ENCODE measurements at places on chromosomes 4 and X.

DNA sequence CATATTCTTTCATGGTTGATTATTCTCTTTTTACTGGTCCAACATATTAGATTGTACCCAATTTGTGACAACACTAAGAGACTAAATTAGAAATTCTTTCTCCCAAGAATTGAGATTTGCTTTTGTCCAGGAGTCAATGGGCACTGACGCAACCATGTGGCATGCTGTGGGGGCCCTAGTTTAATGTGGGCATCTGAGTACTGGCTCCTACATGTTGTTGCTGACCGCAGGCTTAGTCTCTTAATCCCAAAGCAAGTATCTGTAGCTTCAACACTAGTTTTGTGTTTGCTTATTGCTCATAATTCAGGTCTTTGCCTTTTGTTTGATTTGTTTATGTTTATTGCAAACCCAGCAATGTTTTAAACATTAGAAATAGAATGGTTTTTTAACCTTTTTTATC lies 263.4 kb upstream of the NDST4 start:
- DNase-seq = no peak

GRCh38 chrX:123504630-123505270 lies 228.1 kb downstream of the THOC2 start:
- DNase-seq = no peak

DNA sequence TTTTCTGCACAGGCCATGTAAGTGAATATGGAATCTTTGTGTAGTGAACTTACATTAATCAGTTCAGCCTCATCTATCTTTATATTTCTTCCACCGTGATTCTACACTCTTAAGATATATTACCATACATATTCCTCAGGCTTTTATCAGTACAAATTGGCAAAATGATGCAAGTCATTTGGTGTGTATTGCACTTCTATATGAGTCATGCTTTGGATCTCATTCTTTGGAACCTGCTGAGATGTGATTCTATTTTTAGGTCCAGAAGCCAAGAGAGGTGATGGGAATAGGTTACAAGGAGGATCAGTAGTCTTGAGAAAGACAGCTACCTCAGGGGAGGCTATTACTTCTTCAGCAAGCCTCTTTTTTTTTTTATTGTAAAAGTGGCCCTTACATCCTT lies 204.4 kb downstream of the ZNF330 start:
- no peak for DNase-seq

DNA sequence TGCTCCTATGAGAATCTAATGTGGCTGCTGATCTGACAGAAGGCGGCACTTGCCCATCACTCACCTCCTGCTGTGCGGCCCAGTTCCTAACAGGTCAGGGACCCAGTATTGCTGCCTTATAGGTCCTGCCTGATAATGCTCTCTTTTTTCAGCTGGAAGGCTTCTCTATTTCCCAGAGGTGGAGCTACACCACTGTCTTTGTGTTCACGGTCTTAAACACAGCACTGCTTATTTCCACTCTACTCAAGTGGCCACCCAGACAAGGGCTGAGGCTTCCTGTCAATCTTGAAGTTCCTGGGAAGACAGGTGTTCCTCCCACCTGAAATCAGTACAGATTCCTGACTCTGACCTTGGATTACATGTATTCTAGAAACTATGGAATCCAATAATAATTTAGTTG lies 270.6 kb downstream of the NR3C2 start:
- DNase-seq = no peak

DNA sequence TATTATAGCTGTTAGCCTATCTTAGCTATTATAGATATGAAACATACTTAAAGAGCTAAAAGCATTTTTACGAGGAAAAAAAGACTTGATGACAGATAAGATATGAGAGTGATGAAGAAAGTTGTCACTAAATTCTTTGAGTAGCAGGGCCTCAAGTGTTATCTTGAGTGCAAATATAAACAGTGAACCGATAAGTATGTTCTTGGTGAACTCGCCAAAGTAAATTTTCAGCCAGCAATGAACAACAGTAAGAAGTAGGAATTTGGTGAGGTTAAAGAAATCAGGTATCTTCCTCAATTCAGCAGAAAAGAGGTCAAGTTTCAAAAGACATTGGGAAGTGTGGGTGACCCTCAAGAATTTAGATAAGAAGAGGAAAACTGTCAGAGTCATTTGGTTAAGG lies 471.8 kb upstream of the FTHL17 start:
- DNase-seq = no peak

DNA sequence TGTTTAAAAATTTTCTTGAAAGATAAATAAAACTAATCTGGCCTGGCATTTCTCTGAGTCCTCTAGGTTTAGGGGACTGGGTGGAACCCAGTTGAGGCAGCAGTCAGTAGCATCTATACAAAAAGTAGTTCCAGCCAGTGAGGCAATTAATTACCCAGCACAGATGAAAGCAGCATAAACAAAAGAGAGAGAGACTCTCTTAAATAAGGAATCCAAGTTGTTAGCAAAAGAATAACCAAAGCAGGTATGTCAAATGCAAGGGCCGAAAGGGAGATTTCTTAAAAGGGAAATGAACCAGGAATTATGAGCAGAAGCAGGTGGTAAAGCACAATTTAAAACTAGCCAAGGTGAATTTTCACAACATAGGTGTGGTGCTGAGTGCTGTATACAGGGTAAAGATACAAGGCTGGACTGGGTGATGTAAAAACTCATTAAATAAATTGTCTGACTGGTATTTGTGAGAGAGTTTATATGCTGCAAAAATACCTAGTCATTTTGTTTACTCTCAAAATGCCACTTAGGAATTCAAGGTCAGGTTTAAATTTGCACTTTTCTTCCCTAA lies 94.6 kb upstream of the GALNT7 start:
- DNase-seq = no peak

- no peak for DNase-seq
Measured at GRCh38 chr4:158865520-158866177, 96.8 kb downstream of the FNIP2 start.

GRCh38 chr4:75895744-75896314 lies 6.4 kb downstream of the PPEF2 start:
- no peak for DNase-seq

GRCh38 chr4:95289028-95289634 lies 259.6 kb downstream of the UNC5C start:
- no peak for DNase-seq

DNA sequence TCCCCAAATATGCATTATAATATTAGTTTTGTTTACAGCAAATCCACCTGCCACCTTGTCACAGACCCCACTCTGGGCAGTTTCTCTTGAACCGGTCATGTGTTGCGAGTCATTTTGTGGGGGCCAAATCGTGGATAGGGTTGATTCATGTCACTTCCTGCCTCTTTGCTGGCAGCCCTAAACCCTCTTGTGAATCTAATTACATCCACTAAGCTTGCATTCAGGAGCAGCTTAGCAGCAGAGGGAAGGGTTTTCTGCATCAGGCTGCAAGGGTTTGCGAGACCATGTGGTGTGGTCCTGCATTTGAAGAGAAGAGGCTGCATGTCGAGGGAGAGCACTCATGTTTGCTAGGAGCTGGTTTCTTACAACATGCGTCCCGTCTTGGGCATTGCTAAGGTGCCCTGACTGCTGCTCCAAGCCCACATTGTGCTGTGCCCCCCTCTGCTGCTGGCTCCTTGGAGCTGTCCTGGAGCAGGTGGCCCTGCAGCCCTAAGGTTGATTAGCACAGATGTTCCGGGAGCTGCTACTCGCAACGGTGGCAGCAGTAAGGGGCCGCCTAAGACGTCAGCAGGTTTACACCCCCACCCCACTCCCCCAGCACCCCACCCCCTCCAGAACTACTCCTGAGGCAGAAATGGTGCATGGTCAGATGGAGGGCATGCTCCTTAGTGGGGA lies 88.9 kb upstream of the CLDN34 start:
- DNase-seq = no peak

GRCh38 chrX:17056868-17057608 lies 110.6 kb downstream of the REPS2 start:
- no peak for DNase-seq

DNA sequence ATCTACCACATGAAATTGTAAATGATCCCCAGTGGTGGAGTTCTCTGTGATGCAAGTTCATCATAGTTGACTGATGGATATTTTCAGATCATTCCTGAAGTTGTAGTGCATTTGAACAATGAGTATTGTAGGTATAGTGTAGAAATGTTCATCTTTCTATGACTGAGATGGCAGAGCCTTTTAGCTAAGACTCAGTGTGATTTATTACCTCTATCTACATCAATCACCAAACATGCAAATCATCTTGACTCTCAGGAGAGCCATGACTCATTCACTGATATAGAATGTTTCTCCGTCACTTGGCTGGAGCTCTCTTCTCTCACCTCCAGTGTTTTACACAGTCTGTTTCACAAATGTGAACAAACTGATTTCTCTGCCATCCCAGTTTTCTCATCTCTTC lies 392.6 kb downstream of the IL1RAPL1 start:
- no peak for DNase-seq

- no peak for DNase-seq
Measured at GRCh38 chrX:100120956-100121355, 289.1 kb downstream of the PCDH19 start.

DNA sequence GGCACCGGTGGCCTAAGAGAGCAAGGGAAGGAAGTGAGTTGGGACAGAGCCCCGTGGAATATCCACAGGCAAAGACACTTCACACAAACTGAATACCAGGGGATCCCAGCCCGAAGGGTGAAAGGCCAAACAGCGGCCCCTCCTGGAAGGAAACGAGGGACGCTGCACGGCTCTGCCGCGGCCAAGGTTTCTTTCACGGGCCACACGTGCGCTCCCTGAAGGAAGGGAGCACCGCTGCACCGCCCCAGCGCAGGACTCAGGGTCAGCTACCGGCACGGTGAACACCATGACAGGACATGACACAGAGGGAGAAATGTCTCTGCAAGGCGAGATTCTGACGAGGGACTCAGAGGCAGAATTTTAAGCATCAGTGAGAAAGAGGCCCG lies 31.5 kb upstream of the GTPBP6 start:
- DNase-seq = no peak

- DNase-seq = no peak
Measured at GRCh38 chrX:41198410-41198809, 113.2 kb downstream of the USP9X start.

DNA sequence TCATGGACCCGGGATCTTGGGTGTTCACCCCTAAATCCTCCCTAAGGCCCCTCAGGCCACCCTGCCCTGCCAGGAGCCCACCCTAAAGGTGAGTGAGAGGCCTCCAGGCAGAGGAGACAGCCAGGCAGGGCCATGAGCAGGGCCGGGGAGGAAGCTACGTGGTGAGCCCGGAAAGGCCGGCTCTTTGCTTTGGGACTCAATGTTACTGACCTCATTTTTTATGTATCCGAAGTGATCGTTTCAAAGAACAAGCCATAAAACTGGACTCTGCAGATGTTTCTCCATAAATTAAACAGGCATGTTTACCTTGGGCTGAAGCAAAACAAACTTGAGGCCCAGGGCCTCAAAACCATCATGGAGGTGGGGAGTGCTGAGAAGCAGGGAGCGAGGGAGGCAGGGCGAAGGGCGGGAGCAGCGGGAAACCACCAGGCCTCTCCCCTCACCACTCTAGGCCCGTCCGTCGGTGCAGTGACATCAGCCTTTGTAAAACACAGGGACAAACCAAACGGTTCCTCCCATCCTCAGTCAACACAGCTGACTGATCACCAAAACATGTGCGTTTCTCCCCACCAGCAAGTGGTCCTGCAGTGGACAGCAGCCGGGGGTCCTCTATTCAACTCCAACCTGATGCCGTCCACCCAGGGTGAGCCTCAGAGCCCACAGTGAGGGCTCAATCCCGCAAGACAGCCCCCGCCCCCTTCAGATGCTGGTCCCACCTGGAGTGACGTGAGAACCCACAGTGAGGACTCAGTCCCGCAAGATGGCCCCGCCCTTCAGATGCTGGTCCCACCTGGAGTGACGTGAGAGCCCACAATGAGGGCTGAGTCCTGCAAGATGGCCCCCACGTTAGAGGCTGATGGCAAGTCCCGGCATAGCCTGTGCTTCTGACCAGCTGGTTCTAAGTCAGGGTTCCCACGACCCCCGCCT lies 102.9 kb upstream of the LRPAP1 start:
- DNase-seq = no peak

GRCh38 chr4:152713951-152714705 lies 34.3 kb upstream of the TMEM154 start:
- DNase-seq = no peak

DNA sequence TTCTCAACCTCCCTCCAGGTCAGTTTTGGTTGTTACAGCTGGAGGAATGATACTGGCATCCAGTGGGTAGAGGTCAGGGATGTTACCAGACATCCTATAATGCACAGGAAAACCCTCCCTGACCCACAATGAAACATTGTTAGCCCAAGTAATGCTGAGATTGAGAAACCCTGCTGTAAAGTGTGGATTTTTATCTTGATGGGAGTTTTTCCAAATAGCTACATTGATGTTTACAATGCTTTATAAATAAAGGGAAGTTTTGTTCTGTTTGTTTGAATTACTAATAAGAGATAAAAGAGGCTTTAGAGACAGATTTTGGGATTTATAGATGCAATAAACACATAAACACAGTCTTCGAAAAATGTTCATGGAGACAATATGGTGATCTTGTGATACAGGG lies 194.0 kb upstream of the NUDT6 start:
- DNase-seq = no peak

DNA sequence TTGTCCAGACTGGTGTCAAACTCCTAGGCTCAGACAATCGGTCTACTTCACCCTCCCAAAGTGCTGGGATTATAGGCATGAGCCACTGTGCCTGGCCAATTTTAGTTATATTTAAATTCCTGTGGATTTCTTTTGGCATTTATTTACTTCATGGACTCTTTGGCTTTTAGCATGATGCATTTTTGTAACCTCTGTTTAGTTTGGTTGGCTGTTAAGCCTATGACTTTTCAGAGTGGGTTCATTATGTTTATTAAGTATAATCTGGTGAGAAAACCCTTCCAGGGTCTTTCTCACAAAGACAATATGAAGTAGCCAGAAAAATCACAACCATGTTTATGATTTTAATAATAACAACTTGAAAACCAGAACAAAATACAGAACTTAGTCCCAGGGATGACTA lies 49.4 kb downstream of the USP38 start:
- no peak for DNase-seq

GRCh38 chr4:140995058-140995457 lies 138.2 kb downstream of the RNF150 start:
- DNase-seq = no peak

DNA sequence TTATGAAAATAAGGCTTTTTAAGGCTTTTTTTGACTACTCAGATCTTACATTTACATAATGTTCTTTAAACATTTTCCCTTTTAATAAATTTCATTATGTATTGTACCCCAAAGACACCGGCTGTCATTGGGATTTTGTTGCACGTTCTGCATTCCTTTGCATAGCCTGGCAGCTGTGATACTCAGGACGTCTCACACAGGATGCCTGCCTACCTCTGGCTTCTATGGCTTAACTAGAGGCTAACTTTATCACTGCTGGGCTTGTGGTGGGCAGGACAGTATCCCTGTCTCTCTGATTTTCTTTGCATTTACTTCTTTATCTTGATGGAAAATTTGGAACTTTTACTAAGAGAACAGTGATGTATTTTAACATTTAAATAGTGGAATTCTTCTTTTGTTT lies 147.8 kb downstream of the BMPR1B start:
- no peak for DNase-seq

DNA sequence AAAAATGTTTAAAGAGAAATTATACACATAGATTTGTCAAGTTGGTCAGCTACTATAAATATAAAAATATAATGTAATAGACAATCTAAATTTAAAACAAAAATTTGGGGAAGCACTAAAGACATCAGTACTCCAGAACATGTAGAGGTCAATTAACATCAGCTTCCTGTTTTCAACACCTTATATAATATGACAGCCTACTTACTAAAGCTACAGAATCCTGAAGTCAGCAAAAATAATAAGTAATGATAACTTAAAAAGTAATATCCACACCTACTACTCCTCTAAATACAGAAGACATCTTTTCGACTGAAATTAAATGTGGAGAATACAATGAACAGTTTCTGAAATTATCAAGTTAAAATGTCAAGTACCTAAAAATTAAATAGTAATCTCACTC lies 118.6 kb downstream of the LRBA start:
- DNase-seq = no peak

Measured in activated naive CD8-positive, alpha-beta T cell treated with anti-CD3 and anti-CD28 coated beads, Interleukin-2, amount 10 ng/mL, durations not matched to agents 7 days and 5 days (primary cell).